ENCODE measurements at places on chromosomes 6 and 20. TPM values are rescaled to one million over a fixed set of nuclear protein-coding genes. Genes with fewer than 3 reads are reported as not detected.

The PPP1R14C gene
- total RNA-seq: not detected

The TMEM200A gene
- 33.1 TPM for total RNA-seq

The PRSS16 gene
- total RNA-seq: 5.4 TPM

The GNMT gene
- total RNA-seq: not detected

- no peak for DNase-seq
These were observed 223.7 kb downstream of the DLL1 start for GRCh38 chr6:170067181-170067641.

GRCh38 chr6:34374069-34374468 is 18.4 kb downstream of the NUDT3 start:
- DNase-seq: no peak

DNA sequence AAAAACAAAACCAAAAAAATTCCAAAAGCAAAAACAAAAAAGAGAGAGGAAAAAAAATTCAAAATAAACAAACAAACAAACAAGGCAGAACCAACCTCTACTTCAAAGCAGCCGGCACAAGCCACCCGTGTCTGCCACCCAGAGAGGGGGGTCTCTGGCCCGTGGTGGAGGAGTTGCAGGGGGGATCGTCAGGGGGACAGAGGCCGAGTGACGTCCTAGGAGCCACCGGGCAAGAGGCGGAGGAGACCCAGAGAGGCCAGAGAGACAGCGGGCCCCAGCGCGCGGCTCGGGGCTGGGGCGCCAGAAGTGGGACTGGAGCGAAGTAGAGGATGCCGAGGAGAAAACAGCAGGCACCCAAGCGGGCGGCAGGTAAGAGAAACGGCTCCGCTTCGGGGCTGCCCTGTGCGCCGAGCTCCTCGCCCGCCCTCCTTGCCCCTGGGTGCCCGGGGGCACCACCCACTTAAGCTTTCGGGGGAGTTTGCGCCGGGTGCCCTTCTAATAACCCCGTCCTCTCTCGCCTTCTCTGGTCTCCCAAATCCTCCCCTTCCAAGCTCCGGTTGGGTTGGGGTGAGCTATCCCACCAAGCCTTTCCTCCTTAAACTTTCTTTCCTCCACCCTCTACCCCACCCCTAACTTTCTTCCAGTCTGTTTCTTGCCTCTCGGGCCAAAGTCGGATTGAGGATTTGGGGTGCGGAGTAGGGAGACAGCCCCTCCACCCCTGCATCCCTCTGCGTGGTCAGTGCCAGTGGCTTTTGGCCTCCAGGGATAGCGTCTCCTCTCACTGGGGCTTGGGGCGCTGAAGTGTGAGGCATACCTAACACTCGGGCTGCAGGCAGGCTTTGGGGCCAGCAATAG is 1.0 kb downstream of the TSHZ2 start:
- peak; percentile 67 for DNase-seq

DNA sequence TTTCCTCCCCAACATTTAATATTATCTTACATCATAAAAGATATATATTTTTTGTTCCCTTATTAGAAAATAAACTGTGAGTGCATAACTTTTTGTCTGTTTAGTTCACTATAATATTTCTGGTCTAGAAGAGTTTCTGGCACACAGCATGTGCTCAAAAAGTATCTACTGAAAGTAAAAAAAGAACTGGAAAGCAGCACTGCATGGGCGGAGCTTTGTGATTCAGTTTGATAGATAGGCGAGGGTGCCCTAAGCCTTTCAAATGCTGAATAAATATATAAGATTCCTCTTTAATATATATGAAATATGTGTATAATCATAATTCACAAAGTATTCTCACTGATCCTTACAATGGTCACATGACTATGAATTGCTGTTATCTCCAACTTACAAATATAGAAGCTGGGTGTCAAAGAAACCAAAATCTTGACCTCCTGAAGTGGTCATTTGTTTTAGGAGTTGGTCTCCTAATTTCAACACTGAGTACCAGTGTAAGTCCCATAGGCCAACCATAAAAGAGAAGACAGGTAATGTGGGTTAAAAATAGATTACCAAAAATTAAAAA is 50.8 kb downstream of the OR2B2 start:
- DNase-seq: no peak

DNA sequence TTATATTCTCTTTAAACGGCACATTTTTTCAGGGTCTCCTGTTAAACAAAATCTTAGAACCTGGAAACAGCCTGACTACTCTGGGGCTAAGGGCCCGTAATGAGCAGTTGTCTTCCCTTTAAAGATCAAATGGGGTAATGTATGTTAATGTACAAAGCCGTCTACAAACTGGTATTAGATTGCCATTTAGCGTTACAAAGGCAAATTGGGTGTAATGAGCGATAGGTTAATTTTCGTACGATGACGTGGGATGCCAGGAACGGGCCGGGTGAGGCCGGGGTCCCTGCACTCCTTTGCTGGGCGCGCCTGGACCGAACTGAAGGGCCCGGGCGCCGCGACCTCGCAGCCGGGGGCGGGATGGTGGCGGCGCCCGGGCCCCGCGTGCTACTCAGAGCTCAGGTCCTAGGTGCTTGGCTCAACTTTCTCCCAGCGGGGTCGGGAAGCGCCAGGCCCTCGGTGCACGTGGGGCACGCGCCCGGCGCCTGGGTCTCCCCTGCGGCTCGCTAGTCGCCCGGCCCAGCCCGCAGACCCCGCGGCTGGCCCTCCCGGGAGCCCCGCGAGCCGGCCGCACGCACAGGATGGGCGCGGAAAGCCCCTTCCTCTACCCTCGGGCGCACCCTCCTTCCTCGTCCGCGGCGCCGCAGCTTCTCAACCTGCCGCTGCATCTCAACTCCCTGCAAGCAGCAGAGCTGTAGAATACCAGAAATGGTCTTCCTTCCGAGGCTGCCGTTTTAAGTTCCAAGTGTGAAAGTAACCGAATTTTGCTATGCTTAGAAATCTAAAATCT is 5.9 kb downstream of the NKX2-4 start:
- DNase-seq: no peak

DNA sequence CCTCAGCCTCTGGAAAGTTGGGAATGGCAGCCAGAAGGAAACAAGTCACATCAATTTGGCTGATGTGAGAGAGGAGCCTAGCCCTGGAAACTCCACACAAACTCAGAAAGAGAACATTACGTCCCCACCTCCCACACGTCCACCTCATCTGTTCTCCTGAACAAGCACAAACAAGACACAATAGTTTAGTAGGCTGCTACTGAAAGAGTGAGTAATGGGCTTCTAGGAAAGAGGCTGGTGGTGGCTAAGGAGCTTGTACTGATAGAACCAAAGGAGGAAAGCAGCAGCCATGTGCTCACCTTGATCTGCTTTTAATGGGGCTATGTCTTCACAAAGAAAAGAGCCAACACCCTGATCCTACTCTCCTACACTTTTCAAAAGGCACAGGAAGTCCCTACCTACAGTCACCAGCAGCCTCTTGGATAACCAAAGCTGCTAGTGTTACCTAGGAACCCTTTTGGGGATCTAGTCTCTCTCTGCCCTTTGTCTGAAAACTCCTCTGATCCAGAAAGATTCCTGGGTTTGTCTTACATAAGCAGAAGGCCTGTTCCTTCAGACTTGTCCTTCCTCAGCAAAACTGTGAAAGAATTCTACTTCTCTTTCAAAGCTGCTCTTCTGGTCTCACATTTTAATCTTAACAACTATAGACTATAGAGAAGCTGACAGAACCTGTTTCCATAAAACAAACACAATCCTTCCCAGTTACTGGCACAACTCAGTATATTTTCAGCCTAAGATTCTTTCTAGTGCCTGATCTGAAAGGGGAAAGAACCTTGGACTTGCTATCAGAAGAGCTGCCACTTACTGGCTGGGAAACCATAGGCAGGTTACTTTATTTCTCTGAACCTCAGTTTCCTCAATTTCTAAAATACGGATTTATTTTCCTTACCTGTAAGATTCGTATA is 3.1 kb downstream of the PLAGL2 start:
- no peak for DNase-seq

DNA sequence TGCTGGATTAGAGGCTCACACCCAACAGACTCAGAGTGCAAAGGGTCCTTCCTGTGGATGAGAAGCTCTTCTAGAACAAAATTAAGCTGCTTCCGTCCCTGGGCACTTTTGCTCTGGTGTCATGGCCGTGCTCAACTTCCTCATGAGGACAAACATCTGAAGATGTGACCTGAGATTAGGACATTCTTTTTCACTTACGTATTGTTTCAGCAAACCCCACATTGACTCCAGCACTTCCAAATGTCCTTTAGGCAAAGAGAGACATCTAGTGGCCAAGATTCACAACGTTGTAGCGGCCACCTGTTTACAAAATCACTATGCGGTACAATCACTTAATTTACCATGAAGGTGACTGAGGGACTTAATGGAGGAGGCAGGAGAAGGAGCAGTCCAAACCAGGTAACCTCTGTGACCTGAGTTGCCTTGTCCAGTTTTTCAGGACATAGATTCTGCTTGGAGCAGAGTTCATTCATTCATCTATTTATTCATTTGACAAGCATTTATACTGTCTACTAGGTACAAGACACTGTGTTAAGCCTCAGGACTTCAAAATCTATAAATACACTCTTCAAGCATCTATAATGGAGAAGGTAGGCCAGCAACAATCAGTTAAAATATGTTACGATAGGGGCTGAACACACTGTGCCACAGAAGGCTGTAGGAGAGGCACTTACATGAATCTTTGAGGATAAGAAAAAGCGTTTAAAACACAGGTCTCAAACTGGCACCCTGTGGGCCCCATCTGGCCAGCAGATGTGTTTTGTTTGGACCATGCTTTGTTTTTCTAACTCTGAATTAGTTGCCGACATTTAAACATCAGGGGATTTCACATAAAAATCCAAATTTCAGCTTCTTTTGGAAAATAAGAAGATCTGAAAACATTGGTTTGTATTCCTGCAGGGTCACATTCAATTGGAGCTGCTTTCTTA is 5.6 kb upstream of the ADGRF1 start:
- DNase-seq: peak; percentile 97

DNA sequence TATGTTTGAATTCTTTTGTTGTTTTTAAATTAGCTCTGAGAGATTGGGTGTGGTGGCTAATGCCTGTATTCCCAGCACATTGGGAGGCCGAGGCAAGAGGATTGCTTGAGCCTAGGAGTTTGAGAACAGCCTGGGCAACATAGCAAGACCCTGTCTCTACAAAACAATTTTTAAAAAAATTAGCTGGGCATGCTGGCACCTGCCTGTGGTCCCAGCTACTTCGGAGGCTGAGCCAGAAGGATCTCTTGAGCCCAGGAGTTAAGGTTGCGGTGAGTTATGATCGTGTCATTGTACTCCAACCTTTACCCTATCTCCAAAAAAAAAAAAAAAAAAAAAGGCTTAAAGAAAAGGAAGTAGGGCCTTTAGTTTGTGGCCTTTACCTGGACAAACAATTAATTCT is 22.9 kb downstream of the DHX35 start:
- peak; percentile 74 for DNase-seq

Data from M059J (cell line).